ENCODE measurements at places on chromosomes 1 and 21.
A peak's percentile ranks its signal among the peaks of the same experiment; 100 is the strongest.

DNA sequence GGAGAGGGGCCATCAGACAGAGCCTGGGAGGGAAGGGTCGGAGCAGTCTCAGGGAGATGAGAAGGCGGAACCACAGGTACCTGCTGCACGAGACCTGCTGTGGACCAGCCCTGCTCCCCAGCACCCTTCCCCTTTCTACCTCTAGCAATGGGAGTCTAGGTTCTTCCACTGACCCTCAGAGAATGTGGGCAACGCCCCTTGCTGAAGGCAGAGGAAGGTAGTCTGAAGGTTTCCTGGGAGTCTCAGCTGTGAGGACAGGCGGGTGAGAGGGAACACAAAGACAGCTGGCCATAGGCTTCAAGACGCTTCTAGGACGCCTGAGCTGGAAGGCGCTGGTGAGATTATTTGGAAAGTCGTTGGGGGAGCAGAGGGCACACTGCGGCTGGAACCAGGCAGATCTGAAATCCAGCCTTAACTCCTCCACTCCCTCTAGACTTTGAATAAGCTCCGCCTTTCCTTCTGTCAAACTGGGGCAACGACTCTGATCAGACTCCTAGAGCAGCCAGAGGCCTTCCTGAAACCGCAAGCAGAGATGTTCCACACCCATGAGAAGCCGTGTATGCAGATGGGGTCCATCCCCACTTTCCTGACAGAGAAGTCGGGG is 18.1 kb downstream of the SLC45A3 start:
- no peak for DNase-seq

DNA sequence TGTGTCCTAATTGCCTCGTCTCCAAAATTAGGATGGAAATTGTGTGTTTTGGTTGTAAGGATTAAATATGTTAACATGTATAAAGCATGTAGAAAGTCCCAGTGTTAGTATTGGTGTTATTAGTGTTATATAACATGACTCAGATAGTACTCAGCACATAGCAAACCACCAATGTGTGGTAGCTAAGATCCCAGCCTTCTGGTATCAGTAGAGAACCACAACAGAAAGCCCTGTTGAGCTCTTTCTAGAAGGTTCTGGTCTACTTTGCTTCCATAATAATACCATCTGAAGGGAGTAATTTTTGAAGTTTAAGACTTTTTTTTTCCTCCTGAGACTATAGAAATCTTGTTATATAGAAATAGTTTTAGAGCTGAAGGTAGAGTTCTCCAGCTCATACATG is 259.3 kb upstream of the SGIP1 start:
- no peak for DNase-seq

DNA sequence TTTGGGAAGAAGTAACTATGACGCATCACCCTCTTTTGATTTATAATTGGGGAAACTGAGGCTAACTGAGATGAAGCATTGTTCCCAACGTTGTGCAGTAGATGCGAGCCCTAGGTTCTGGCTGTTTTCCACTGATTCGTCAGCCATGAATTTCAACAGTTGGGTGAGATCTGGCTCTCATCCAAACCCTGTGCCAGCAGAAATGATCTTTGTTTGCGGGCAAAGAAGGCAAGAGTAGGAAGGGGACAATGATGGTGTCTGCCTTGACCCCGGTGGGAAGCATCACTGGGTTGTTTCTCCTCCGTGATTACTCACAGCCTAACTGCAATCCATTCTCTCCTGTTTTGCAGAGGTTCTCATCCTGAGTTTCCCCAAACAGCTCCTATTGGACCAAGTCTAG is 142.3 kb downstream of the MIS18A start:
- DNase-seq, result no peak

- DNase-seq, result no peak
These were observed 29.3 kb downstream of the XCL2 start for GRCh38 chr1:168514455-168514854.

DNA sequence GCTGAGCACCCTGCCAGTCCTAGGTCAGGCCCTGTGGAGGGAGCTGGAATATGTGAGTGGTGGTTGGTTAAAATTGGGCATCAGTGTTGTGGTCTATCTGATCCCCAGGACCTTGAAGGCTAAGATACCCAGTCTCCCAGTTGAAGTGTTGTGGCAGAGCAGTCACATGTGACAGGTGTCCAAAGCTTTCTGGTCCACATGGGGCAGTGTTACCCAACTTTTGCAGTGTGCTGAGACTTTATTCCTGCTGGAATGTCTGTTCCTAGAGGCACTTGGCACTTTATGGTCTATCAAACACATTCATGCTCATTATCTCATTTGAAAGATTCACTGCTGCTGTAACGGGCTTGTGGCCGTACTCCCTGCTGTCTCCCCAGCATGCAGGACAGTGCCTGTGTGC is 21.0 kb upstream of the LORICRIN start:
- no peak for DNase-seq

GRCh38 chr1:69291541-69291940 is 276.2 kb upstream of the LRRC7 start:
- no peak for DNase-seq

DNA sequence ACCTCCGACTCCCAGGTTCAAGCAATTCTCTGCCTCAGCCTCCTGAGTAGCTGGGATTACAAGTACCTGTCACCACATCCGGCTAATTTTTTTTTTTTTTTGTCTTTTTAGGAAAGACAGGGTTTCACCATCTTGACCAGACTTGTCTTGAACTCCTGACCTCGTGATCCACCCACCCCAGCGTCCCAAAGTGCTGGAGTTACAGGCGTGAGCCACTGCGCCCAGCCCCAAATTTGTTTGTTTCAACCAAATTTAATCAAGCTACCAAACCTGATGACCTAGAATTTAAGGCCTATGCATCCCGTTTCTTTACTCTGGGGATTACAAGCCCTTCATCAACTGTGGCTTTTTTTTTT is 58.3 kb upstream of the TBX15 start:
- no peak for DNase-seq

DNA sequence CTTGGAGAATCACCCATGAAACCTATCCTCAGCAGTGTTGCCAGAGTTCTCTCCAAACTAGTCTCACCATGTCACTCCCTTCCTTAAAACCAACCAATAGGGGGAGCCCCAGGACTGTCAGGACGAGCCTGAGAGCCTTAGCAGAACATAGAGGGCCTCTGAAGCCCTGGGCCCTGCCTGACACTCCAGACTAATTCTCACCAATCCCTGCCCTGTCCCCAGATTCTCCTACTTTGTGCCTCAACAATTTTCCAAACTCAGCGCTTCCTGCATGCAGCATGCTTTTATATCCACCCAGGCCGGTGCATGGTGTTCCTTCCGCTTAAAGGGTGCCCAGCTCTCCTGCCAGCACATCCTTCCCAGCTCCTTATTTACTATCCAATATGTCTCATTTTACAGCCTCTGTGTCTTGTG is 42.7 kb downstream of the HSD3B1 start:
- DNase-seq, result peak; percentile 19

DNA sequence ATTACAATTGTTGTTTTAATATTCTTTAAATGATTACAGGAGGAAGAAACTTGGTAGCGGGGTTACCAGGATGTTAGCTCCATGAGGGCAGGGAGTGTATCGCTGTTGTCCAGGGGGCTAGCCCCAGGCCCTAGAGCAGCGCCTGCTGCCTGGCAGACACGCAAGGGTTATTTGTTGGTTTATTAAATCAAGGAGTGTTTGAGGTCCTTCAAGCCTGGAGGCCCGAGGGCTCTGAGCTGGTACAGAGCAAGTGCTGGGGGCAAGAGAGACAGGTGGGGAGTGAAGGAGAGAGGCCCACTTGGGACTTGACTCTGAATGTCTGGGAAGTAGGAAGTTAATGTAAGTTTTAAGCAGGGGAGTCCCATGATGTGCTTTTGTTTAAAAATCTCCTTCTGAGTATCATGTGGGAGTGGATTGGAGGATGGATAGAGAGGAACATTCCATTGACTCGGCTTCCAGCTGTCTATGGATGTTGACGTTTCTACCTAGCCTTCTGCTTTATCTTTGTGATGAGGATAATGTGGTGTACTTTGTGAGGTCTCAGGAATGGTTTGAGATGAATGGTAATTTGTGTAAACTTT is 8.7 kb downstream of the ITSN1 start:
- DNase-seq, result no peak

Data from hepatic stellate cell (primary cell).